Posterior cingulate gyrus (tissue), 11 donors: ENCODE measurements at places on chromosomes 5 and 9.

- DNase-seq: no peak
Measured at GRCh38 chr5:15823398-15823797, 323.4 kb downstream of the FBXL7 start.

DNA sequence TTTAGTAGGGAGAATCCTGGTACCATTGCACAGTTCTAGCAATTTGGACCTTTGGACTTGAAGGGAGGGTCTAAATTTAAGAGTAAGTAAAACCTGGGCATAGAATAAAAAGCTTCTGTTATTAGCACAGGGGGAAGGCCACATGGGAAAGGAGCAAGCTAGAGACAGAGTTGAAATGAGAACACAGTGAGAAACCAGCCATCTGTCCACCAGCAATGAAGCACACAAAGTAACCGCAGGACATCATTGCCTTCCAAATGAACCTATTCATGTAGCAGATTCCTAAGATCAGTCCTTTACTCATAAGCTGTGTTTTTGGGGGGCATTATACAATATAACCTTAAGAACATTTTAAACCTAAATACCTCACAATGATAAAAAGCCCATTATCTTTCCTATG, 407.4 kb downstream of the HCN1 start:
- DNase-seq: no peak

GRCh38 chr5:3077684-3078083, 326.2 kb upstream of the IRX2 start:
- no peak for DNase-seq

GRCh38 chr9:18138656-18139055, 335.3 kb upstream of the ADAMTSL1 start:
- DNase-seq: no peak

GRCh38 chr9:135961811-135962695, 880 bp upstream of the UBAC1 start:
- no peak for DNase-seq

- DNase-seq: no peak
Measured at GRCh38 chr5:61767231-61768080, 435.4 kb downstream of the ZSWIM6 start.

DNA sequence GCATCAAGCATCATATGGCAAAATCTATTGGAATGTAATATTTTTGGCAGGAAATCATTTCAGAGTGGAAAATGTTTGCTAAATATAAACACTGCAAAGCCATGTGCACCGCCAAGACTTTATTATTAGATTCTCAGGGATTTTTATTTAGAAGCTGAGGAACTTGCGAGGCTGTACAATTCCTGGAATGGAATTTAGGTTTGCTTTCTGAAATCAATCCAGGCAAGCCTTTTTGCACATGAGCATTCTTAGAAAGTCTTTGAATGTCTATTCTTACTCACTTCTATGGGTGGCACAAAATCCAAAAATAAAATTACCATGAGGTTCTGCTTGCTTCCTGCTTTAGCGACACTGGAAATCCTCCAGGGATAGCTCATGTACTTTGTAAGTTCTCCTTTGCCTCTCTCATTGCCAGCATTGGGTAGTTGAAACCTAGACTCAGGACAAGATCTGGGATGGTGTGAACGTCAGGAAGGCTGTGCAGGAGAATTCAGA, 71.5 kb upstream of the PALM2AKAP2 start:
- DNase-seq: no peak

GRCh38 chr5:57437976-57438805, 44.4 kb downstream of the ACTBL2 start:
- no peak for DNase-seq

- DNase-seq: no peak
Measured at GRCh38 chr5:126988021-126988569, 42.3 kb downstream of the MARCHF3 start.

DNA sequence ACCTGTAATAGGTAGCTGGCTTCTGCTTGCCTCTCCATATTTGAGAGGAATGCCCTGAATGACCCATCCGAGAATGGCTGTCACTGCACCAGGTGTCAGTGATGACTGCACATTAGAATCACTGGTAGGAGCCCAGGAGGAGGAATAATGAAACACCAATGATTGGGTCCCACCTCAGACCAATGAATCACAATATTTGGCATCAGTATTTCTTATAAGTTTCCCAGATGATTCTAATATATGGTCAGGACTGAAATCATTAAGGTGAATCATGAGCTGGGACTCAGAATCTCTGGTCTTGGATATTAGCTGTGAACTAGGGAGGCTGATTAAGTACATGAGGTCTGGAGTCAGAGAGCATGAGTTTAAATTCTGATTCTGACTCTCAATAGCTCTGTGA, 23.4 kb downstream of the ARSB start:
- no peak for DNase-seq

GRCh38 chr9:19440823-19441580, 32.2 kb downstream of the ACER2 start:
- no peak for DNase-seq

- no peak for DNase-seq
Measured at GRCh38 chr9:114733816-114734215, 51.8 kb upstream of the TEX48 start.

- DNase-seq: no peak
Measured at GRCh38 chr9:137252555-137253506, 1.7 kb downstream of the STPG3 start.

GRCh38 chr9:118170032-118170955, 466.1 kb downstream of the TLR4 start:
- peak; percentile 51 for DNase-seq

DNA sequence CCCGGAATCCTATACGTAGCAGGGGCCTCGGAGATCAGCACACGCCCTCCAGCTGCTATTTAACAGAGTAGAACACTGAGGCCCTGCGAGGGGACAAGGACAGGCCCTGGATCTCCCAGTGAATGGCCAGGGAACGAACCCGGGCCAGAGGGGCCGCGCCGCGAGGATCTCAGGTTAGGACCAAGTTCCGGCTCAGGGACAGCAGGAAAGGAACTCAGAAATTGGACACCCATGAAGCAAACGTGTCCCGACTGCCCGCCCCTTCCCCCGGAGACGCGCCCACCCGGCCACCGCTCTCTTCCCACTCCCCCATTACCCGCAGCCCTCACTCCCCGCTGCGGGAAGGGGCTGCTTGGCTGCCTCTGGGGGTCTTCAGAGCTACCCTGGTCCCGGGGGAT, 1.0 kb upstream of the FOXE1 start:
- no peak for DNase-seq

DNA sequence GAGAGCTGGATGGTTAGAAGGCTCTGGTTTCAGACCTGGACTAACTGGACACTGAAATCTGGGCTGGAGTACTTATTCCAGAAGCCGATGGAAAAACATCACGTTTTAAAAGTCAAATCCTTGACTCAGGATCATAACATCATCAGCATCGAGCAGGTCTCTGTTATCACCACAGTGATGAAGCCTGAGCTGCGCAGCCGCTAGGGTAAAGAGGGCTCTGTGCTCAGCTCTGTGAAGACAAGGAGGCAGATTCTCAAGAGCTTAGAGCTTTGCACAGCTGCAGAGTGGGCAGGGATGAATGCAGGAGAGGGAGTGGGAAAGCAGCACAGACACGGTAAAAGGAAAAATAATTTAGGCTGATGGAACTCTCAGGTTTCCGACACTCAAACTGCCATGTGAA, 208.8 kb upstream of the TAS2R1 start:
- DNase-seq: peak; percentile 31
